Right forelimb (tissue), 1 donor: ENCODE measurements at places on chromosomes 1 and 21.

GRCh38 chr1:43521756-43522155 lies 8.9 kb upstream of the PTPRF start:
- peak; percentile 26 for DNase-seq

GRCh38 chr1:232390590-232390989 lies 239.3 kb downstream of the SIPA1L2 start:
- no peak for DNase-seq

DNA sequence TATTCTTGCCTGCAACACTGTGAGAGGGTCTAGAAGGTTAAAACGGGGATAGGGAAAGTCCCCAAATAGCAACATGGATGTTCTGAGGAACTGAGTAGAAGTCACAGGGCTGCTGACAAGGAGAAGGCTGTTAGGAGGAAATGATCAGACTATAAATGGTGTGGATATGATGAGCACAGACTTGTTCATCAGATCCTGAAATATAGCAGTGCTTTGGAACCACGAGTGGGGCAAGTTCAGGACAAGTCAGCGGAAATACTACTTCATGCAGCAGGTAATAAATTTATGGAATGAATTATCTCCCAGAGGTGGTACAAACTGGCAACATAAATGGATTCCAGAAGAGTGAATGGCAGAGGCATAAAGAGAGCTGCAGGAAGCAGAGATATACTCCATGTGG lies 3.2 kb upstream of the KIAA0040 start:
- DNase-seq = no peak

- DNase-seq = no peak
Measured at GRCh38 chr1:30768830-30769718, 11.5 kb upstream of the LAPTM5 start.

DNA sequence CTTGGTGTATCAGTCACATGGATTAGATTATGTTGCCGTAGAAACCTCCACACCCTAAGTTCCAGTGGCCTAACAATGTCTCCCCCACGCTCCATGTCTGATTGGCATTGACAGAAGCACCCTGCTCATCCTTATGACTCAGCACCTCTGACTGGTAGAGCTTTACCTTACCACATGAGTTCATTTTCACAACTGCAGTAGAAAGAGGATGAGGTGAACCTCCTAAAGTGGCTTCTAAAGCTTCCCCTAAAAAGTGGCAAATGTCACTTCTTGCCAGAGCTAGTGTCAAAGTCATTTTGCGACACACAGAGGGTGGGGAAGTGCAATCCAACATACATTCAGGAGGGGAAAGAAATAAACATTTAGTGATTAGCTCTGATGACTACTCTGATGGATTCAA lies 30.6 kb upstream of the LYPD8 start:
- DNase-seq = no peak

DNA sequence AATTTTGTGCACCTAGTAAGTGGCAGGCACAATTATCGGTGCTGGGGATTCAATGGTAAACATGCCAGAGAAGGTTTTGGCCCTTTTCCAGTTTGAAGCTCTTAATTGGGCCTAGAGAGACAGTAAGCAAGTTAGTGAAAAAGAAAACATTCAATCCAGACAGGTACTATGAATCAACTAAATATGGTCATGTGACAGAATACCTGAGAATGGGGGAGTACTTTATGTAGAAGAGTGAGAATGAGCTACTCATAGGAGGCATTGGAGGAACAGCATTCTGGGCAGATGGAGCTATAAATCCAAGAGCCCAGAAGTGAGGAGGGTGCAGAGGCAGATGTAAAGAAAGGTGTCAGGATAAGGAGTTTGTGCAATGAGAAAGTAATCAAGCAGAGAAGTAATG lies 1017.9 kb downstream of the ADGRL2 start:
- no peak for DNase-seq
